ENCODE measurements at places on chromosomes 4 and X.

DNA sequence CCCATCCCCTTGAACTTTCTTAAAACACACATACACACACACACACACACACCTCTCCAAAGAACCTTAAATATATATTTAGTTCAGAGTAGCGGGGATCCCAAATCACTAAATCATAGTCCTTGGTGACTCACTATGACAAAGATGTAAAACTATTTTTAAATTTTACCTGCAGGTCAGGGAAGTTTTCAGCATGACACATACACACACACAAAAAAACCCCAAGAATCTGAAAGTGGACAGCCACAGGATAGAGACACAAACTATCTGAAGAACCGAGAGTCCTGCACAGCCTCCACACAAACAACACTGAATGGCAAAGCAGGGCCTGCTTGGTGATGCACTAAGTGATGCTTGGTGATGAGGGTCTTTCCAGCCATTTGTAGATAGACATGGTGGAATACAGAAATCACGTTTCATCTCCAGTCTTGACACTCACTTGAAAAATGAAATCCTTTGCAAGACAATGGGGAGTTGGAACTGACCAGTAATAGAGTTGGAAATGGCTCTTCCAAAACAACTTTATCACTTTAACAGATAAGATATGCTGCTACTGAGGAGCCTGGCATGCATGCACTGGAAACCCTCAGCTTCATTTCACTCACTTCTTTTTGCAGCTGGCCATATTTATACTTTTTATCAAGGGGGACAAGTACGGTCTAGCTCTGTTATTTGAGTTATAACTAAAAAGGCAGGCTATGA, 307.3 kb downstream of the RAPGEF2 start:
- DNase-seq: no peak

DNA sequence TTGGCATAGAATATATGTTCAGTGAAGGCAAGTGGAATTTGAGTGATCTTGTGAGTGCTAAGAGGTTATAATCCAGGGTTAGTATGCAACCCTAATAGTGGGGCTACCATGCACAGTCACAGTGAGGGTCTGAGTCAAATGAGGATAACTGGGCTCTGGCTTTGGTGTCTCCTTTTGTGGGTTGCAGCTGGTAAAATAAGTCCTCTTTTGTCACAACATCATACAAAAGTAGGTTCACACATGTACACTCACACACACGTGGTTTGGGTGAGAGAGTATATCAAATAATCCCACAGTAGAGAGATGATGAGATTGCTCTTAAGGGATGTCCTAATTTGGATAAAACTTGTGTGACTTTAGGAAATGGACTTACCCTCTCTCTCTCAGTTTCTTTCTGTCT, 79.6 kb upstream of the EOLA2 start:
- DNase-seq: no peak

GRCh38 chrX:48531358-48531959, 8.1 kb upstream of the TBC1D25 start:
- DNase-seq: no peak

DNA sequence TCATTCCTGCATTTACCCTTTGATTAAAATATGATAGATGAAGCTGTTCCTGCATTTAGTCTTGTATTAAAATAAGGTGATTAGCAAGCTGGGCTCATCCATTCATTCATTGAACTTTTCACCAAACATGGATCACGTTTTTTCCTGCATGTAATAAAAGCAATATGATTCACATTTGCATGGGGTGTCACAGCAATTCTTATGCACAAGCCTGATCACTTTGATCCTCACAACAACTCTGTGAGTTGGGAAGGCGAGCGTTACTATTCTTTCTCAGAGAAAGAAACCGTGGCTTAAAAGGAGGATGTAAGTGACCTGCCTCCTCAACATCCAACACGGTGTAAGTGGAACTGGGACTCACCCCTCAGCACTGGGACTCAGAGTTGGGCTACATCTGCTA, 20.0 kb downstream of the CHRNA9 start:
- no peak for DNase-seq

DNA sequence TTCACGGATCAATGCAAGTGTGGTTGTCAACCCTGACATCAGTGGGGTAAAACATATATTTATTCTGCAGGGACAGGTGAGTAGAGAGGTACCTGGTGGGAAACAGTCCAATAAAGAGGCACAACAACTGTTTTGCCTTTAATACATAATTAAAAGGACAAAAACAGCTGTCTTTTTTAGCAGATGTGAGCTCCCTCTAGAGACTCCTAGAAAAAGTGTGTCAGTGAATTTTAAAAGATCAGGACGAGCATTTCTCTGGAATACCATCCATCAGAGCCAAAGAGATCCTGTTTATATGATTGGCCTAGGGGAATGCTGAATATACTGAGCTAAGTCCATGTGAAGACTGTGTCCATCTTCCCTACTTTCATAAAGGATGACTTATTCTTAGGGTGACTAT, 58.3 kb downstream of the TMEM144 start:
- no peak for DNase-seq

DNA sequence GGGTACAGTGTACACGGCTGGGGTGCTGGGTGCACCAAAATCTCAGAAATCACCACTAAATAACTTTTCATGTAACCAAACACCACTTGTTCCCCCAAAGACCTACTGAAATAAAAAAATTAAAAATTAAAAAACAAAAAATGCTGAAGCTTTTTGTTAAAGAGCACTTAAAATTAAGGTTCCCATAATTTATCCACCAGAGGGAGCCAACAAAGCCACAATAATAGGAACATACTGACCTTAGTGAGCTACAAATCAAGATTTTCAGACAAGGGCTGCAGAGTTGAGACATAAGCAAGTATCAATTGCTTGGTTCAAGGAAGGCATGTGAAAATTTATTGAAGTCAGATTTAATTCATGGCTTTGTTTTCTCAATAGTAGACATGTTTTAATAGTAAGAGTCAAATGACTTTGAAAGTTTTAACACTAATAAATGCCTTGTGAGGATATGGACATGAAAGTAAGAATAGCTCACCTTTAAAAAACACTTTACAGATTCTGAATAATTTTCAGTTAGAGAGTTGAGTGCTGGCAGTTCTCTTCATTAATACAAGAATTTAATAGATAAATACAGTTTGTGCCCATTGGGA, 43.0 kb upstream of the SCOC start:
- DNase-seq: no peak

DNA sequence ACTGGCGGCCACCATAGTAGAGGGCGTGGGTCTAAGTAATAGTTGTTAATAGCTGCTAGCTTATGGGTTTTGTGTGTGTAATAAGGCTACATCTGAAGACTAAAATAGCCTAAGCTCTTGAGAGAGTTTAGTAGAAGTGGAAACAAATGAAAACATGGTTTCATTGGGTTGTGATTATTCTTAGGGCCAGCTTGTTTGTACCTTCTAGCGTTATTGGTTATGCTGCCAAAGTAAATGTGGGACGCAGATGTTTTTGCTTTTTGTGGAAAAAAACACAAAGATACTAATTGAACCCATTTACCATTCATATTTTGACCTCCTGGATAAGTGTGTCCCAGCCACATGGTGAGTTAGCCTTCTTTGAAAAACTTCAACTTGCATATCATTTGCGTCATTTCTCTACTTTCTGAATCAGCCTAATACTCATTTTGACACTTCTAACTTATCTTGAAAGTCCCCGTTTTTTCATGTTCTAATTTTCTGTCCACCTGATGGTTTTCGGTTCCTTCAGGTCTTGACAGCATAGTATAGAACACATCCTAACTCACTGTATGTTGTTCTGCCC, 305.3 kb downstream of the FRMPD4 start:
- no peak for DNase-seq

GRCh38 chrX:150486011-150486410, 82.4 kb upstream of the MTM1 start:
- peak; percentile 69 for DNase-seq

DNA sequence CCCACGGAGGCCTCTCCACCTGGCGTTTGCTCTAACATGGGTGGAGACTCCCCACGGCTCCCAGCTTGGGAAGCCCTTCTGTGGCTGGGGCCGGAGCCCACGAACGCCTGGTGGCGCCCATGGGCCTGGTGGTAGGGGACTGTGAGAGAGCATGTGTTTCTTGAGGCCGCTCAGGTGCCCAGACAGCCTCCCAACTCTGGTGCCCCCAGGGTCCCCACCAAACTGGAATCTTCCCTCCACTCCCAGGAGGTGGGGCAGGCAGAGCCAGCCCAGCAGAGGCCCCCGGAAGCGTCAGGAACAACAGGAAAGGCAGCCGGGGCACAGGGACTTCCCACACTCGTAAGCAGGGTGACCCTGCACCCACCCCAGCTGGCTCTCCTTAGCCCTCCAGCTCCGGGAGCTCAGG, 33.3 kb upstream of the FGFR3 start:
- no peak for DNase-seq

- DNase-seq: no peak
Measured at GRCh38 chr4:33998291-33998690, 2246.0 kb downstream of the ARAP2 start.

- no peak for DNase-seq
Measured at GRCh38 chr4:101807351-101807750, 16.8 kb downstream of the BANK1 start.

GRCh38 chr4:79922011-79922410, 151.0 kb downstream of the ANTXR2 start:
- no peak for DNase-seq

GRCh38 chr4:172726001-172726423, 442.6 kb upstream of the GALNT7 start:
- DNase-seq: no peak

GRCh38 chrX:38937400-38937799, 136.1 kb downstream of the MID1IP1 start:
- no peak for DNase-seq

DNA sequence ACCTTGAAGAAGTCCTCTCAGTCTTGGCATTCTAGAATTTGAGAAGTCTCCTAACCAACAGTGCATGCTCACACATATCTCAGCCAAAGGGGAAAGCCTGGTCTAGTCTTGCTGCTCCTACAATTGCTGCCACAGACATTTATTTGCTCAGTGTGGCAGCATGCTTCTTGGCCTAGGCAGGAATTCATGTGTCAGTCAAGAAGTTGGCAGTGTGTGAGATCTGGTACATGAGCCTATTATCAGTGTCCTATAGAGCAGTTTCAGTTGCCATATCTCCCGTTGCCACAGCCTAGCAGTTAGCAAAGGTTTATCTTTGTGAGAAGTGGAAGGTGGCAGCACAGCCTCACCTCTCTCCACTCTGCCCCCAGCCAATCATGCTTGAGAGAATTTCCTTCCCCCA, 176.9 kb upstream of the ARHGEF9 start:
- no peak for DNase-seq

DNA sequence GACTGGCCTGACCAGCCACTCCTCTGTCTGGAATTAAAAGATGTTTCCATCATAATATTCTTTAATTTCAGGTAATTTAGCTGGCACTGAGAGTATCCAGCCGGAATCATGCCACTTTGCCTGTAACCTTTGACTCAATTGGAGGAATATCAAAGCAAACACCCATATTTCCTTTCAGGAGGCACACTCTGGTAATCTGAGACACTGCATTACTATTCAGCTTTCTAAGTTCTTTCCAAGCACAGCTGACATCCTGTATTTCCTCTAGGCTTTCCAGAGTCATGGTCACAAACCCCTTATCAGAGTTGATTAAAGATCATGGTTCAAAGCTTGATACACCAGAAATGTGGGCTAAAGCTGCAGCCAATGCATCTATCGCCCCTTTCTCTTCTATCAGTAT, 29.3 kb downstream of the INTS12 start:
- no peak for DNase-seq

- DNase-seq: no peak
Measured at GRCh38 chr4:184885602-184886001, 59.8 kb upstream of the ACSL1 start.

- no peak for DNase-seq
Measured at GRCh38 chrX:149909324-149910177, 19.8 kb upstream of the HSFX4 start.

DNA sequence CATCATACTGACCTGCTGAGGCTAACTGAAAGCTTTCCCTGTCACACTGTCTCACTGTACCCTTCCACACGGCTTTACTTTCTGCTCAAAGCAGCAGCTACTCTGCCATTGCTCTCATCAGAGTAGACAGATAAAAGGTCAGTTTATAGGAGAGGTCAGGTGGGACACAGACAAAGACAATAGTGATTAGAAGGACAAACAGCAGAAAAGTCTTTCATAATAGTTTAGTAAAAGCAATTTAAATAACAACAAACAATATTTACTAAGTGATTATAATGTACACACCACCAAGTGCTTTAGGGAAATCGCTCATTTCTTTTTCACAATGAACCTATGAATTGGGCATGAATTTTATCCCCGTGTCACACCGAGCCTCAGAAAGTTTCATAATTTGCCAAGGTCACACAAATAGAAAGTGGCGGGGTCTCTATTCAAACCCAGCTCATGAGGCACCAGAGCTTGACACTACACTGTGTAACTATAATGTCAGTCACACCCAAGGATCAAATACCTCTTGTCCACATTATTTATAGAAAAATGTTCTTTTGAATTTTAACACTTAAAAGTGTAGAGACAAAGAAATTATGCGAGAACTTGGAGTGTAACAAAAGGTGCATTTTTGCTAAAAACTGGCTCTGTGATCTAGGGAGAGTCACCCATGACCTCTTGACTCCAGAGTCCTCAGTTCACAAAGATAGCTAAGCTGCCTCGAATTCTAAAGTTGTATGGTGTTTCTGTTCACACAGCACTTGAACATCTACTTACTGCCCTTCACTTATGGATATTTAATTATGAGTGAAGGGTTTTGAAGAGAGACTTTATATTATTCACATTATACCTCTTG, 24.5 kb upstream of the SORBS2 start:
- no peak for DNase-seq

GRCh38 chr4:80259817-80260216, 6.6 kb upstream of the FGF5 start:
- no peak for DNase-seq

DNA sequence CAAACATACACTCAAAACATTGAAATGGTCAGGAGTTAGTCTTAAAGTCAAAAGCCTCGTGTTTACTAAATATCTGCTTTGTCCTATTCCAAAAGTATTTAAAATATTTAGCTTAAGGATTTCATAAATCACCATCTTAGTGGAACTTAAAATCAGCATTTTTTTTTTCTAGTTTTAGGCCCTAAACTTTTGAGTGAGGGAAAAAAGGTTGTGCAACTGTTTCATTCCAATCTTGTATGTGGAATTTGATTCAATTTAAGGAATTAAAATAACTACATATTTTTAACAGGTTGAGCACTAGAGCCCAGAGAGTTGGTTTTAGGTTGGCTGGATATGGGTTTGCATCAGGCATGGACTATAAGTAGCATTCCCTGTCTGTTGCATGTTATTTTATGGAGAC, 35.7 kb upstream of the ANK2 start:
- DNase-seq: no peak

- no peak for DNase-seq
Measured at GRCh38 chr4:163042306-163042705, 124.4 kb downstream of the NAF1 start.

Data from activated CD8-positive, alpha-beta memory T cell treated with anti-CD3 and anti-CD28 coated beads for 24 hours (primary cell).